Activated naive CD4-positive, alpha-beta T cell treated with anti-CD3 and anti-CD28 coated beads, Interleukin-2, amount 10 ng/mL, durations not matched to agents 5 hours and 36 hours (primary cell): ENCODE measurements at places on chromosomes 11 and 22. TPM values are rescaled to one million over a fixed set of nuclear protein-coding genes. Genes with fewer than 3 reads are reported as not detected.

The OR8D4 gene
- total RNA-seq, result not detected

The INPP5J gene
- total RNA-seq, result not detected

The RAB38 gene
- 0.91 TPM for total RNA-seq

The CRYBB3 gene
- total RNA-seq, result not detected

The KLHL35 gene
- 0.78 TPM for total RNA-seq

The TRIM44 gene
- total RNA-seq, result 41.6 TPM

The PANX3 gene
- total RNA-seq, result not detected

The RIMBP3B gene
- total RNA-seq, result 0.73 TPM

The VPREB1 gene
- not detected for total RNA-seq

The ARL2 gene
- total RNA-seq, result 54.1 TPM

The OR4A15 gene
- total RNA-seq, result not detected

The F2 gene
- not detected for total RNA-seq

The OR8G5 gene
- total RNA-seq, result not detected

The SERPIND1 gene
- total RNA-seq, result not detected

The SAA1 gene
- total RNA-seq, result not detected

The SMIM35 gene
- total RNA-seq, result 0.05 TPM

The CLDN5 gene
- 4.8 TPM for total RNA-seq

The RIBC2 gene
- 7.8 TPM for total RNA-seq
